NT2/D1 (cell line): ENCODE measurements at places on chromosomes 6 and 20.

DNA sequence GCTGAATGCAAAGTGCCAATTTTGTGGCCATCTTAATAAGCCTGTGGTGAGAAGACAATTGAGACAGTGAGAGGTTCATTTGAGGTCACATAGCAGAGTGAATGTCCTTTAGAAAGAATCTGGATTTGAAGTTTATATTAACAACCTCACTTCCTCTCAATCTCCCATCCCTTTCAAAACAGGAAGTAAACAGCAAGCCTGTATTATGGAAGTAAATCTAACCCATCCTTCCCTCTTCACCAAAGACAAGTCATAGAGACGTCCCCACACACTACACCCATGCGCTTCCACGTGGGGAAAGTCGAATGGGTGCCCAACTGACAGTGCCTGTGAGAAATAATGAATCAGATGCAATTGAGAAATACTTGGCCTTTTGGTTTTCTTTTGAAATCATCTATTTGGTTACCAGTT lies 28.8 kb upstream of the CCND3 start:
- DNase-seq, result no peak

DNA sequence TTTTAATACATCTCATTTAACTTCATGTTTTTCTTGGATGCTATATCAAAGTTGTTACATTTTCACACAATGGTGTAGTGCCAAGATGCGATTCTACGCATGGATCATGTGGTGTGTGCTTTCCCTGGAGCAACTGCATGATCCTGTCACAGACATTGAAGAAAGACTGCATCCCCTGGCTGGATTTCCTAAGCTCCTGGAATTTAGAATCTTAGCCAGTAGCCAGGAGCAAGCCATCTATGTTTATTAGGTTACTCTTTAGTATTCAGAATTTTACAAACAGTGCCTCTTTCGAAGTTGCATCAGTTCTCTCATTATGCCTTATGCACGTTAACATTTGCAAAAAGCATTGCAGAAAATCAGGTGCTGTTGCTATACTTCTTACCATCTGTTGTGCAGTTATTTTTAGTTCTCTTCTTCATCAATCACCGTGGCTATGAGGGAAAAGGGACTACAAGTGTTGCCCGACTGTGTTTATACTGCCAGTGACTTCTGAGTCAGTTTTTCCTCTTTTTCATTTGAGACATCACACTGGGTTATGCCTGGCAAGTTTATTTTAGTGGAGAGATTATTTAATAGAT lies 584.2 kb downstream of the BCKDHB start:
- DNase-seq, result no peak

DNA sequence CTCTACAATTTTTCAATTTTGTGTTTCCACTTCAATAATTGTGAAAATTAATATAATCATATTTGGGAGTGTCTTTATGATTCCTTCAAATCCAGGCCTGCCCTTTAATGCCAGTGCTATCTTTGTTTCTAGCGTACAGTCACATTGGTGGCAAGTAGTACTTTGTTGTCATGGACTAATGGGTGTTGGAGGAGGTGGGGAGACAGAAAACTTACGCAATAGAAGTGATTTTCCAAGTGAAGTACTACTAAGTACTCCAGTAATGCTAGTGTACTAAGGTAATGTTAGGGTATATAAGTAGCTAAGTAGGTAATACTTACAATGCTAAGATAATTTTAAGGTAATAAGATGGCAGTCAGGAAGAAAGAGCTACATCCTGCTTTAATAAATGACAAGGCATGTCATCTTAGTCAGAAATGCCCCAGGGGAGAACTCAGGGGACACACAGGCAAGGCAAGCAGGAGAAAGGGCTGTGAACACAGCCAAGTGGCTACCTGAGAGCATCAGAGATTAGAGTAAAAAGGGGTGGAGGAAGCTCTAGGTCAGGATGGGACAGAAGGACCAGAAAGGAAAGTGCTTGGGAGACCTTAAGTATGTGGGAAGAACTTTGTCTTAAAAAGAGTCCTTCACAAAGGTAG lies 217.2 kb upstream of the PRDM1 start:
- DNase-seq, result no peak

- peak; percentile 20 for DNase-seq
Measured at GRCh38 chr6:111721753-111722154, 116.1 kb upstream of the TRAF3IP2 start.

GRCh38 chr6:161316531-161316930 lies 42.7 kb upstream of the AGPAT4 start:
- DNase-seq, result no peak

GRCh38 chr6:130625825-130626527 lies 201.2 kb upstream of the SMLR1 start:
- no peak for DNase-seq

DNA sequence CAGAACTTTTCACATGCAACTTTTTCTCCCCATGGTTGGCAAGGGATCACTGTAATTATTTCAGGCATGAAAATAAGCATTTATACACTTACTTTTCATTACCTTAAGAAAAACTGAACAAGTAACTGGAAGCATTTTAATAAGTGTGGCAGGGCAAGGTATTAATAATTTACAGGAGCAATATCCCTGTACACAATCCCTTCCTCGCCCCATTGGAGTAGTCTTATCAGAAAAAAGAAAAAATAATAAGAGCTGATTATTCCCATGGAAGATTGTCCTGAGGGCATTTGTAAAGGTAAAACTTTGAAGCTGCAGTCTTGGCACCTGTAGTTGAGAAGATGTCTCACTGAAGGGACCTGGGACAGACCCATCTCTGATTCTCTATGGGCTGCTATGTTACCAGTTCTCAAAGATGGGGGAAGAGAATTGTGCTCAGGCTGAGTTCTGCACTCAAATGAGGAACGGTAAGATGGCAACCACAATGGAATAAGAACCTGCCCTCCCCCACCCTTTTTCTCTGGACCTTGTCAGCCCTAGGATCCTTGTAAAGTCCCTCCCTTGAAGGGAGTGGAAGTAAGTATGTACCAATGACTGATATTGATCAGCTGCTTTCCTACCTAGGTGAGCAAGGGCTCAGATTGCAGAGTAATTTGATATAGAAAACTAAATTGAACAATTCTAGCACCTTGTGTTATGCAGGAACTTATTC lies 70.0 kb upstream of the AHI1 start:
- DNase-seq, result no peak

GRCh38 chr6:79196912-79197311 lies 37.6 kb downstream of the HMGN3 start:
- no peak for DNase-seq
